Pancreas (tissue), 10 donors: ENCODE measurements at places on chromosomes 12 and 14. TPM values are rescaled to one million over a fixed set of nuclear protein-coding genes. Genes with fewer than 3 reads are reported as not detected.

DNA sequence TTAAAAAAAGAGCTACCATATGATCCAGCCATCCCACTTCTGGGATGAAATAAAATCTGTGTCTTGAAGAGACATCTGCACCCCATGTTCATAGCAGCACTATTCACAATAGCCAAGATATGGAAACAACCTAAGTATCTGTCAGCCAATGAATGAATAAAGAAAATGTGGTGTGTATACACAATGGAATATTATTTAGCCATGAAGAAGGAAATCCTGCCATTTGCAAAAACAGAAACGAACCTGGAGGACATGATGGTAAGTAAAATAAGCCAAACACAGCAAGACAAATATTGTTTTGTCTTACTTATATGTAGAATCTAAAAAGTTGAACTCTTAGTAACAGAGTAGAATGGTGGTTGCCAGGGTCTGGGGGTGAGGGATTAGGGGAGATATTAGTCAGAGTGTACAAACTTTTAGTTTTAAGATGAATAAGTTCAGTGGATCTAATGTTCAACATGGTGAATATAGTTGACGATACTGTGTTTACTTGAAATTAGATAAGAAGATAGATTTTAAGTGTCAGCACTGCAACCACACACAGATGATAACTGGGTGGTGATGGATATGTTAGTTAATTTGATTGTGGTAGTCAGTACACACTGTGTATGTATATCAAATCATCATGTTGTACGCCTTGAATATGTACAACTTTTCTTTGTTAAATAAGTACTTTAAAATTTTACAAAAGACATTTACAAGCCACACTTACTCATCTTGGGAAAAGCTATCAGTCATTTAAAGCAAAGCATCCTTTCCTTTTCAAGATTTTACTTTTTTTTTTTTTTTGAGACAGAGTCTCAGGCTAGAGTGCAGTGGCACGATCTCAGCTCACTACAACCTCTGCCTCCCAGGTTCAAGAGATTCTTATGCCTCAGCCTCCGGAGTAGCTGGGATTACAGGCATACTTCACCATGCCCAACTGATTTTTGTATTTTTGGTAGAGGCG, 89.9 kb downstream of the BICD1 start:
- no peaks in the 10 kb centered on the region for H3K27me3 ChIP-seq
- no peaks in the 10 kb centered on the region for H3K36me3 ChIP-seq
- no peak overlapping the region for H3K27ac ChIP-seq
- no peaks in the 10 kb centered on the region for H3K4me1 ChIP-seq

GRCh38 chr12:53299101-53299453, 418 bp upstream of the MYG1 start:
- DNase-seq, result no peak
- H3K4me1 ChIP-seq, result peaks cover 11% of the 10 kb centered on the region
- H3K27ac ChIP-seq, result peak overlapping the region; percentile 36
- no peaks in the 10 kb centered on the region for H3K36me3 ChIP-seq

DNA sequence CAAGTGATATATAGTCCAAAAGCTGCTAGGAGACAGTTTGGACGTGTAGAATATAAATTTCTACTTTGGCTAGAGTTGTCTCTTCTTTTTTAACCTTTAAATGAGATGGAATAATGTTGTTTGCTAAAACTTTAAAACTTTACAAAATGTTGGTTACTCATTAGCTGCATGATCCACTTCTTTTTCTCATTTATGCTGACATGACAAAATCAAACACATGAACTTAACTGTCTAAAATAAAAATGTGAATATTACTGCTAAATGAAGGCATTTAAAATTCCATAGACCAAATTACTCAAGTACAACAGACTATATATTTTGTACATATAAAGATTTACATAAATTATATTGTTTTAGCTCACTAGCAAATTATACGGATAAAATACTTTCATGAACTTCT, 135.9 kb upstream of the ABCD2 start:
- no peaks in the 10 kb centered on the region for H3K36me3 ChIP-seq
- H3K4me1 ChIP-seq, result no peaks in the 10 kb centered on the region
- DNase-seq, result no peak
- H3K27ac ChIP-seq, result no peak overlapping the region
- no peak overlapping the region for H3K4me3 ChIP-seq

DNA sequence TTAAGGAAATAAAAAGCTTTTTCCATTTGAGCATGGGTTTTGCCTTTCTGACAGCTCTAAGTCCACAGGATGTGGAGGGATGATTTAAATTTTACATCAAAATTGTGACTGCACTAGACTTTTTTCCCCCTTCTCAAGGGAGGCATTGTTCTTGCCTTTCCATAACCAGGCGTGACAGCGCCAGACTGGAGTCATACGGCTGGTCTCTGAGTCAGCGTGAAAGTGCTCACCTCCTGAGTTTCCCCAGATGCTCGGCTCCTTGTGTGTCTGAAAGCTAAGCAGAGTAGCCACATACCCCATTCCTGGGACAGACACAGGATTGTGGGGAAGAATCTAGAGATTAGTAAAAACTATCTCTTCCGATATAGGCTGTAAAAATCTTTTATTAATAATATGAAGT, 43.1 kb downstream of the SOX5 start:
- no peaks in the 10 kb centered on the region for H3K36me3 ChIP-seq
- H3K4me3 ChIP-seq, result no peak overlapping the region
- H3K27me3 ChIP-seq, result no peaks in the 10 kb centered on the region
- H3K27ac ChIP-seq, result no peak overlapping the region

GRCh38 chr14:43687921-43688320, 819.2 kb downstream of the FSCB start:
- DNase-seq, result no peak
- H3K4me3 ChIP-seq, result no peak overlapping the region
- no peaks in the 10 kb centered on the region for H3K36me3 ChIP-seq
- no peaks in the 10 kb centered on the region for H3K27me3 ChIP-seq
- H3K27ac ChIP-seq, result no peak overlapping the region
- no peaks in the 10 kb centered on the region for H3K4me1 ChIP-seq

Gene RXYLT1
- 8.7 TPM for total RNA-seq

DNA sequence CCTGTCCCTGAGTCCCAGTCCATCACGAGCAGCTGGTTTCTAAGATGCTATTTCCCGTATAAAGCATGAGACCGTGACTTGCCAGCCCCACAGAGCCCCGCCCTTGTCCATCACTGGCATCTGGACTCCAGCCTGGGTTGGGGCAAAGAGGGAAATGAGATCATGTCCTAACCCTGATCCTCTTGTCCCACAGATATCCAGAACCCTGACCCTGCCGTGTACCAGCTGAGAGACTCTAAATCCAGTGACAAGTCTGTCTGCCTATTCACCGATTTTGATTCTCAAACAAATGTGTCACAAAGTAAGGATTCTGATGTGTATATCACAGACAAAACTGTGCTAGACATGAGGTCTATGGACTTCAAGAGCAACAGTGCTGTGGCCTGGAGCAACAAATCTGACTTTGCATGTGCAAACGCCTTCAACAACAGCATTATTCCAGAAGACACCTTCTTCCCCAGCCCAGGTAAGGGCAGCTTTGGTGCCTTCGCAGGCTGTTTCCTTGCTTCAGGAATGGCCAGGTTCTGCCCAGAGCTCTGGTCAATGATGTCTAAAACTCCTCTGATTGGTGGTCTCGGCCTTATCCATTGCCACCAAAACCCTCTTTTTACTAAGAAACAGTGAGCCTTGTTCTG, 41.6 kb downstream of the DAD1 start:
- no peak for DNase-seq
- no peak overlapping the region for H3K4me3 ChIP-seq
- no peaks in the 10 kb centered on the region for H3K27me3 ChIP-seq

Gene PIGH
- total RNA-seq, result 21.8 TPM

GRCh38 chr14:91980157-91980556, 32.7 kb upstream of the FBLN5 start:
- H3K27ac ChIP-seq, result no peak overlapping the region
- no peak for DNase-seq

DNA sequence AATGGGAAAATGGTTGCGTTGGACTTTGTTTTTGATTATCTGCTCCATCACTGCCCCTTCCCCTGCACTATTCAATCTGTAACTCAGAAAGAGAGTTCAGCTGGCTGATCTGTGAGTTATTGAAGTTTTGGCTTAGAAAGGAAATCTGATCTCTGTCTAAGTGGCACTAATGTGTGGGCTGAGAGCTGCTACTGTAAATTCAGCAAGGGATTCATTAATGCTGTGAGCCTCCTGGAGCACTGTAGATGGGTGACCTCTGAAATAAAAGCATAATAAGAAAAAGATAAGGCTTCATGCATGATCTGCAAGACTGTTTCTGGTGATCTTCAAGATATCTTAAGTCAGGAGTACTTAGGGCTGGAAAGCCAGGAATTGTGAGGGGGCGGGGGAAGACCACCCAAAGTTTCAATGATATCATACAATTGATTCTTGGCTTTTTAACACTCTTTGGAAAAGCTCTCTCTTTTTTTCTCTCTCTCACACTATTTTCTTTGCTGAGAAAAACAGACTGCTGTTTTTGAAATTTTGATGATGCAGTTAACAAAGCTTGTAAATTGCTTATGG, 101.1 kb downstream of the C12orf75 start:
- no peaks in the 10 kb centered on the region for H3K36me3 ChIP-seq
- no peak overlapping the region for H3K27ac ChIP-seq
- H3K4me3 ChIP-seq, result no peak overlapping the region
- peaks cover 4% of the 10 kb centered on the region for H3K4me1 ChIP-seq

Gene HOXC12
- not detected for total RNA-seq

GRCh38 chr14:51545396-51545795, 106.3 kb upstream of the FRMD6 start:
- H3K4me1 ChIP-seq, result no peaks in the 10 kb centered on the region
- no peak overlapping the region for H3K4me3 ChIP-seq
- no peak overlapping the region for H3K27ac ChIP-seq
- DNase-seq, result no peak
- no peaks in the 10 kb centered on the region for H3K27me3 ChIP-seq

DNA sequence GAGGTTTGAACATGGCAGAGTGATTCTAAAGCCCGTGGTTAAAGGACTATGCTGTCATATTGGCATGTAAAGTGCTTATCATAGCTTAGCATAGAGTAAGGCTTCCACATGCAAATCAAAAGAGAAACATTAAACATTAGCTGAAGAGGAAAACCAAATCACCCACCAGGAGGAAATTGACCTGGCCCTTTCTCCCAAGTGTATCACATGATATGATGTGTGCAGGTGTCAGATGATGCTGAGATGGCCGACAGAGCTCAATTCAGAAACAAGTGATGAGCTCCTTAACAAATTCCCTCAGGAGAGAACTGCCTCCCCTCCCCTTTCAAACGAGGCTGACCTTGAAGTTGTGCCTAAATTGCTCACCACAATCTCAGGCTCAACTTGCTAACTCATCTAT, 217.1 kb upstream of the BTG1 start:
- H3K4me3 ChIP-seq, result no peak overlapping the region
- H3K4me1 ChIP-seq, result peaks cover 3% of the 10 kb centered on the region
- H3K27me3 ChIP-seq, result no peaks in the 10 kb centered on the region
- no peak overlapping the region for H3K27ac ChIP-seq
- H3K36me3 ChIP-seq, result no peaks in the 10 kb centered on the region

DNA sequence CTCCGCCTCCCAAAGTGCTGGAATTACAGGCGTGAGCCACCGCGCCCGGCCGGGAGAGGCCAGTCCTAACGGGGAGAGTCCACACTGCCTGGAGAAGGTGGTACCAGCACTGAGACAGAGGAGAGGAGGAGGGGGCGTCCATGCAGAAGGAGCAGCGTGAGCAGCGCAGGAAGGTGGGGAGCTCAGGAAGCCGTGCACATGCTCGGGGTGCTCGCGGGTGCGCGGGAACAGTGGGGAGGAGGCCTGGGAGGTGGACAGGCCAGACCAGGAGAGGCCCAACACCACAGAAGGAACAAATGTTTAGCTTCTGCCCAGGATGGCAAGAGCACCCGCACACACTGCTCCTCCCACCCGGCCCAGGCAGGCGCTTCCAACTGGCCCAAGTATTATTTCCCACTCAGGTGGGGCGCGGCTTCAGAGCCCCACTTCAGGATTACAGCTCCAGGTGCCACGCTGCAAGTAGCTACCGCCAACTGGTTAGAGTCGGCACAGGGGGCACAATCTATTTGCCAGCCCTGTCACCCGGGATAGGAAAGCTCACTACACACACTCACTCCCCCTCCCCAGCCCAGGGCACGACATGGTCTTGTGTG, 80.8 kb upstream of the BCL11B start:
- H3K4me1 ChIP-seq, result no peaks in the 10 kb centered on the region
- DNase-seq, result no peak
- no peaks in the 10 kb centered on the region for H3K36me3 ChIP-seq

- H3K36me3 ChIP-seq, result no peaks in the 10 kb centered on the region
- H3K4me3 ChIP-seq, result no peak overlapping the region
- H3K27ac ChIP-seq, result no peak overlapping the region
- no peak for DNase-seq
- no peaks in the 10 kb centered on the region for H3K27me3 ChIP-seq
Observed at GRCh38 chr14:101960225-101960624, 4.1 kb upstream of the DYNC1H1 start.

DNA sequence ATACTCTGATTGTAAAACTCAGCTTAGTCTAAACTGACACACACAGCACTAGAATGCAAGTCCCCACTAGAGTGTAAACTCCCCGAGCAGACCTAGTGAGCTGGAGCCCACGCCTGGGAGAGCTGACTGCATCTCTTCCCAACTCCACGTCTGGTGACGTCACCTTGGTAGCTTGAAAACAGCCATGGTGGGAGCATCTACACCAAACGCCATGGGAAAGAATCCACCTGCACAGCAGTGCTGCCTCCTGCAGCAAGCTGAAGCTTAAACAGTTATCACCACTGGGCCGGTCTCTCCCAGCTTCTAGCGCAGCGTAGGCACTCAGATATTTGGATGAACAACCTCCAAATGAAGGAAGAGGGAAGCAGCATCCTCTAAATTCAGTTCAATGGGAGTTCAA, 4.3 kb upstream of the PAPLN start:
- DNase-seq, result no peak
- H3K27me3 ChIP-seq, result peaks cover 7% of the 10 kb centered on the region
- no peaks in the 10 kb centered on the region for H3K36me3 ChIP-seq
- no peak overlapping the region for H3K4me3 ChIP-seq
- peaks cover 6% of the 10 kb centered on the region for H3K4me1 ChIP-seq

DNA sequence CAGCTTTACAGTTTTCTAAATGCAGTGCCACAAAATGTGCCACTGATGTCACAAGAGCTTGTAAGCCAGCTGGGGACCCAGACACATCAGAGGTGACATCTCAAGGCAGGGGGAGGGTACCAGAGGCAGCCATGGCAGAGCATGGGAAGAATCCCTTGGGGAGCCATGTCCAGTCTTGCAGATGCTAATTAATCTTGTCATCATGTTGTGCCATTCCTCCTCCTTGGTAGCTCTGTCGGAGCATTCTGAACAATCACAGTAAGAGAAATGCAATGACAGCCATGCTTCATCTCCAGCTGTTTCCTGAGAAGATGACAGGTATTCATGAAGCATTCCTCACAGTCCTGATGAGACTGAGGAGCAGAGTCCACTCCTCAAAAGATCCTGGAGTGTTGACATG, 287.9 kb downstream of the RPAP3 start:
- no peaks in the 10 kb centered on the region for H3K27me3 ChIP-seq
- no peaks in the 10 kb centered on the region for H3K36me3 ChIP-seq
- no peaks in the 10 kb centered on the region for H3K4me1 ChIP-seq
- no peak overlapping the region for H3K27ac ChIP-seq
- no peak overlapping the region for H3K4me3 ChIP-seq
- DNase-seq, result no peak
